ENCODE measurements at places on chromosomes 3 and 15.

- peak; percentile 45 for DNase-seq
These were observed 205.8 kb upstream of the EOMES start for GRCh38 chr3:27927882-27928281.

GRCh38 chr15:45891766-45892165, 256.9 kb downstream of the SQOR start:
- no peak for DNase-seq

DNA sequence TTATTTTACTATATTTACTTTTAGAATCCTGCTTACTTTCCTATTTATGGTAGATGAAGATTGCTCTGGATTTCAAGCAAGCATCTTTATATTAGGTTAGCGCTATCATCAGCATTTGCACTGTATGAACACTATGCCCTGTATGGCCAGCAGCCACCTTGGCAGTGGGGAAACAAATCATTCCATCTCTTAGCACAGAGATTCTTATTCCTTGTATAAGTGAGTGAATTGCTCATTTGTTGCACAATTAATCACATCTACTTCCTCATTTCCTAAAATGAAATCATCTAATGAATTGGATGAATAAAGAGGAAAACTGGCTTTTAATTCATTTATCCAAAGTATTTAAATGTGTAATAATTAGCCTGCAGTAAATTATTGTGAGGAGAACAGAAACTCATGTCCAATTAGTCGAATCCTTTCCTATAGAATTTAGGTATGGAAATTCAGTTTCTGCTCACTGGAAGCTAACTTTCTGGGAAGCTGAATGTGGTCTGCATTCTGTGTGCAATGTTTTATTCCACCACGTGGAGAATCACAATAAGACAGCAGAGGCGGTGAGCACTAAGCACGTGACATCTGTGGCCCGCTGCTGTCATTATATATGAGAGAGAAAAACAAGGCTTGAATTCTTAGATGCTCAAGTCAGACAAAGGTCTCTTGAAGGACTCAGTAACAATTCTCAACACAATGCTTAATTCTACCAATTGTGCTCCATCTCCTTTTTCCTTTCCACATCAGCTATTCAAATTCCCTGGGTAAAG, 93.4 kb downstream of the PEX5L start:
- DNase-seq, result no peak

- DNase-seq, result no peak
These were observed 35.0 kb downstream of the GRAMD2A start for GRCh38 chr15:72162569-72162968.

DNA sequence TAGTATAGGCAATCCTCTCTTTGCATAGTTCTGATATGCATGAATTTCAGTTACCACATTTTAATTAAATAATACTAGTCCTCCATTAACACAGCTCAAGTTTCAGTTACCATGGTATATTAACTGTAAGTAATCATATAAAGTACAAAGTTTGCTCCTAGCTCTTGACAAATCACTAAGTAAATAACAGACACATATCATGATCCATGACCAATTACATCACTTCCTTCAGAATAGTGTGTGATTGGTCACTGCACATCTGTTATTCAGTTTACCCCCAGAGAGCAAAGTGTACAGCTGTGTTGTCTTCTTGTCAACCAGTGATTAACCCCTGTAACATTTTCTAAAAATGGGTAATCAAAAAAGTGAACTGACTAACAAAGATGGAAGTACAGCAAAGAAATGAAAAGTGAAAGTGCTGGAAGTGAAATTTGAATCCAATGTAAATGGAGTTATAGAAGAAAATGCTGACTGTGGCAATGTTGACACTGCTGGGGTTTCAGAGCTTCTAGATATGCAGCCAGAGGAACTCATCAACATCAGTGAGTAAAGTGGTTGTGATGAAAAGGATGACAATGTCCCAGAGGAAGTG, 30.2 kb upstream of the LEKR1 start:
- DNase-seq, result no peak

Data from NB4 (cell line).